Fibroblast of lung (primary cell): ENCODE measurements at places on chromosomes 7 and 10.

GRCh38 chr10:132281915-132282666 lies 25.7 kb downstream of the STK32C start:
- no peak for DNase-seq

DNA sequence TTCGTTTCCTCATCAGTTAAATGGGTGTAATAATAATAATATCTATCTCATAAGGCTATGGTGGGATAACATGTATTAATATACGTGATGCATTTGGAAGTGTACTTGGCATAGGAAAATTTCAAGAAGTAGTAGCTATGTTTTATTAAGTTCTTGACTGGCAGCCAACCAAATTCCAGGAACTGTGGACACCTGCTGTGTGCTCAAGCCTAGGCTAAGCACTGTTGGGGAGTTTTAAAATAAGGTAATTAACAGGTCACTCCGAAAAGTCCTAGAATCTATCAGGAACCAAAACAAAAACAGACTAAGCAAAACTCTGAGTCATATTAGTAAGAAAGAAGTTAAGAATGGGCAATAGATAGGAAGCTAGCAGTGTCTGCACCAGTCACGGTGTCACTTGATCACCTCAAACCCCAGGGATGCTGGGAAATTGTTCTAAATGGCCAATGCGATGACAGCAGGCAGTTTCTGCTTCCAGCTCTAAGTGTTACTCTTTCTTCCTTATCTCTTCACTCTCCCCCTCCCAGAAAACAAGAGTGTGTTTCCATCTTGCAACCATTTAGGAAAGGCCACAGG lies 92.0 kb upstream of the GDF10 start:
- no peak for DNase-seq

GRCh38 chr7:7664291-7664690 lies 23.7 kb downstream of the UMAD1 start:
- DNase-seq: no peak

DNA sequence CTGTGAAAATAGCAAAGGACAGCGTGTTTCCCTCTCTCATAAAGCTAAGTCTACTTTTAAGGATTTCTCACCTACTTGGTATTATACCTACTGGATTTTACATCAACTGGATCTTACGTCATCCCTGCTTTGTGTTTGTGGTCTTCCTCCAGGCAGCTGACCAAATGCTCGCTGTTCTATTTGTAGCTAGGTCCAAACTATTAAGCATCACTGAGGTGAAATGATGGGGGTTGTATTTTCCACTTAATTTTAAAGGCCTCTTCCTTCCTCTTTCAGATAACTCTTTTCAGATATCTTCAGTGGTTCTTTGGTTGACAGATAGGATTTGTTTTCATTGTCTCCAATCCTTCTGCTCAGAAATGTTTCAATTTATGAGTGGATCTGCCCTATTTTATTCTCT lies 169.7 kb downstream of the RNLS start:
- DNase-seq: no peak

GRCh38 chr10:117259279-117259678 lies 18.4 kb downstream of the SLC18A2 start:
- no peak for DNase-seq

DNA sequence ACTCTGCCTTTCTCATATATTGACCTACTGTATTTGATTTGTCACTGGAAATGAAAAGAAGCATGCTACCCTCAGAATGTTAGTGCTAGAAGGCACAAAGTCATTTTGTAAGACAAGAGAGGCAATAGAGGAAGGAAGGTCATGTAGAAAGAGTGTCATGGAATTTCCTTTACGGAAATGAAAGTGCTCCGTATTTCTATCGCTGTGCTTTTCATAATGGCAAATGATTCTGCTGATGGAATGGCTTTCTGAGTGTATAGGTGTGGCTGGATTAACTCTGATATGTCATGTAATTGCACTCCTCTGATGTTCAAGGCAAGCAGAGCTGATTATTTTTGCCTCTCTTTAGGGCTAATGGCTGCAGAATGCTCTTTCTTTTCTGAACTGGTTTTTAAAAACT lies 15.5 kb upstream of the STEAP4 start:
- no peak for DNase-seq

DNA sequence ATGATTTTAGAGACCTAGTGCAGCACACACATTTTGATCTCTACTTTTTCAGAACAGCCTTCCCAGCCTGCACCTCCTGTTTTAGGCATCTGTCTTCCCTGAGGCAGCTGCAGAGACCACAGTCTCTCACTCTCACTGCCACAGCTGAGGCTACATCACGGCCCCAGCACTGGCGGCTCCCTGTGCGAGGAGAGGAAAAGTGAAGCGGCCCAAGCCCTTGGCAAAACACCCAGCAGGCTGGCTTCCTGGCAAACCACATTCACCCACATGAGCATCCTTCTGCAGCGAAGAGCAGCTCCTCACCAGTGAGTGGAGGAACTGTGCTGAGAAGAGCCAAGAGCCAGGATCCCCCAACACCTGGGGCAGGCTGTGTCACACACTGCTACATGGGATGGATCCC lies 14.0 kb downstream of the HUS1 start:
- no peak for DNase-seq

DNA sequence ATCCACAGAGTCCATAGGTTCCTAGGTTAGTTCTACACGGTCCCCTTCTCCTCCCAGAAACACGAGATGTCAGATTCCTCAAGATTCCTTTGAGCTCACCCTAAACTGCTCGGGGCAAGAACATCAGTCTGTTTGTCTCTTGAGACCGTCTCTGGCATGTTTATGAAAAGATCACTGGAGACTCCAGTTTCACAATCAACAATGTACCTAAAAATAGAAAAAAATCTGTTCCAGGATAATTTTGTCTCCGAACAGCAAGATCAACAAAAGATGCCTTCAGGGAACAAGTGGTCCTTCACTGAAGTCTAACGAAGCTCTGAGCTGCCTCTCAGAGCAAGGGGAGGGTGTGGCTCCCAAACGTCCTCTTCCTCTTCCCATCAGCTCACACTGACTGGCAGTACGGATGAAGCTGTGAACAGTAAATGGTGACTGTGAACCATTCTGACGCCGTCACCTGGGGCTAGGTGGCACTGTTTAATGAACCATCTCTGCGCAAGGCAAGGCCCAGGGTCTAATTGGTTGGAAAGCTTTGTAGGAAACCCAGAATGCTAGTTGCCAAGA lies 156.2 kb upstream of the LYZL1 start:
- DNase-seq: peak; percentile 14
